ENCODE measurements at places on chromosomes 12 and 14. TPM values are rescaled to one million over a fixed set of nuclear protein-coding genes. Genes with fewer than 3 reads are reported as not detected.

DNA sequence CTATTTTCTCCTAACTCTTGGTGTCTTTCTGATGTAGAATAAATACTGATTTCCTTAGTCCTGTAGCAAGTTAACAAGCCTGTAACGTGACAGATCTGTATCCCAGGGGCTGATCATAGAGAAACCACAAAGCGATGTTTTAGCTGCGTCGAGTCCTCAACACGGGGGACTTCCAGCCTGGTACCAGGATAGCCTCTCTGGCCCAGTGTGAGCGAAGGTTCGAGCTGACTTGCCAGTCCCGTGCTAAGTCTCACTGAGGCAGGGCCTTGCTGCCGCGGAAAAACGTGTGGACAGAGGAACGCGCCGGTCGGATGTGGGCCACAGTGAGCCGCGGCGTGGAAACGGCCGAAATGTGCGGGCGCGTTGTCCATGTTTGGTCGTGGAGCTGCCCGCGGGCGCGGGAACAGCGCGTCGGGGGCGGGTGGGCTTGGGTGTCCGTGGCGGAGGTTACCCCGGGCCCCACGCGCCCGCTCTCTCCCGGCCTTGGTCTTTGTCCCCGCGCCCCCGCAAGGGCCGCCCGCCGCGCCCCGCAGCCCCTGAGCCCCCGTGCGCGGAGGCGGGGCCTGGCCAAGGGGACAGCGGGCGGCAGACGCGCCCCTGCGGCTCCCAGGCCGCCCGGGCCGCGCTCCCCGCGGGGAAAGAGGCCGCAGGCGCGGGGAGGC lies 531 bp upstream of the EML1 start:
- no peak overlapping the region for H3K27ac ChIP-seq
- H3K4me1 ChIP-seq = peaks cover 7% of the 10 kb centered on the region
- no peaks in the 10 kb centered on the region for H3K36me3 ChIP-seq

DNA sequence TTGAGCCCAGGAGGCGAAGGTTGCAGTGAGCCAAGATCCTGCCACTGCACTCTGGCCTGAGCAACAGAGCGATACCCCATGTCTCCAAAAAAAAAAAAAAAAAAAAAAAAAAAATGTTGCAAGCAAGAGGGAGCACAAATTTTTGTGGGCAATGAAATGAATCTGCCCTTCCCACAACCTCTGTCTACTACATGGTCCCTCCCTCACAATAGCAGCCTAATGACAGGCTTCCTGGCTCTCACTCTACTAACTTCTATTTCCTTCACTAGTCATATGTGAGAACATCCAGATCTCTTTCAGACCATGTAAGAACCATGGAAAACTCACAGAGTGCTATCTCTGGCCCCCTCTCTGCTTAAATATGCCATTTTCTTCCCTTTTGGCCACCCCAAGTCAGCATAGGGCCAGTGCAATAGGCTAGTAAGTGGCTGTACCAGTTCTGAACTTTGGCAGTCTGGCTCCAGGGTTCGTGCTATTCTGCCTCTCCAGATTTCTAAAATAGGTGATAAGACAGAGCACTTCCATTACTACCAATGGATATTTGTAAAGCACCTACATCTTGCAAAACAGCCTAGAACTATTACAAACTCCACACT lies 7.1 kb downstream of the OSBPL8 start:
- peak overlapping the region; percentile 57 for H3K27ac ChIP-seq
- H3K27me3 ChIP-seq = no peaks in the 10 kb centered on the region
- DNase-seq = peak; percentile 67
- peaks cover 58% of the 10 kb centered on the region for H3K4me1 ChIP-seq
- H3K4me3 ChIP-seq = no peak overlapping the region

RPGRIP1 gene
- total RNA-seq = not detected

TRPV4 gene
- 4.1 TPM for total RNA-seq

- H3K4me1 ChIP-seq = no peaks in the 10 kb centered on the region
- no peak for DNase-seq
- H3K27ac ChIP-seq = no peak overlapping the region
- H3K4me3 ChIP-seq = no peak overlapping the region
- H3K36me3 ChIP-seq = no peaks in the 10 kb centered on the region
Observed at GRCh38 chr12:65634061-65634460, 190.2 kb upstream of the HMGA2 start.

TPPP2 gene
- total RNA-seq = not detected

GRCh38 chr12:51851413-51852124 lies 3.1 kb upstream of the FIGNL2 start:
- H3K27ac ChIP-seq = no peak overlapping the region
- H3K4me3 ChIP-seq = no peak overlapping the region
- no peaks in the 10 kb centered on the region for H3K4me1 ChIP-seq
- DNase-seq = no peak
- H3K36me3 ChIP-seq = no peaks in the 10 kb centered on the region

DNA sequence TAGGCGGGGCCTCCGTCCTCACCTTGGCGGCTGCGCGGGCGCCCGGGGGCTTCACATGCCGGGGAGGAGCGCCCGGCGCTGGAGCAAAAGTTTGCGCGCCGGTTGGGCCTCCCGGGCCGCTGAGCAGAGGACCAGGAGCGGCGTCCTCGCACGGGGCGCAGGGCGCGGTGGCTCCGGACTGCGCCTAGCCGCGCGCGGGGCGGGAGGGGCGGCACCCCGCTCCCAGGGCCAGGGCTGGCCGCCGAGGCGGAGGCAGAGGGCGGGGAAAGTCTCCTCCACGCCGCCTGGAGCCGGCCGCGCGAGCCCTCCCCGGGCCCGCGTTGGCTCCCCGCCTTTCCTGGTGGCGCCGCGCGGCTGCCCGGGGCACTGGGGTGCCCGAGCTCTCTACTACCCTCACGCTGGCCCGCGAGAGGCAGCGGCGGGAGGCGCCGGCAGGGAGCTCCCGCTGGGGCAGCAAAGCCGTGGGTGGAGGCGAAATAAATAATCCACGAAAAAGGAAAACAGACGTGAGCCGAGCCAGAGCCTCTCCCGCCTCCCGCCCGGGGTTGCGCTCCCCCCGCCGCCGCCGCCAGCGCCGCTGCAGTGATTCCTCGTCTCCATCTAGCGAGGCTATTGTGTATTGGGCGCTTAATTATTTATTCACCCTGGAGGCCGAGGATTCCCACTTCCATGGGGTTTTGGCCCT lies 400 bp upstream of the PRIMA1 start:
- peak; percentile 2 for DNase-seq
- H3K4me1 ChIP-seq = peaks cover 12% of the 10 kb centered on the region

GRCh38 chr12:10543499-10543898 lies 37.8 kb downstream of the EIF2S3B start:
- H3K4me1 ChIP-seq = no peaks in the 10 kb centered on the region
- no peak overlapping the region for H3K4me3 ChIP-seq
- no peak for DNase-seq
- no peaks in the 10 kb centered on the region for H3K36me3 ChIP-seq
- no peak overlapping the region for H3K27ac ChIP-seq
- H3K27me3 ChIP-seq = no peaks in the 10 kb centered on the region

All from cardiac muscle cell (in vitro differentiated cells and primary cell).